ENCODE measurements at places on chromosomes 12 and 14.

DNA sequence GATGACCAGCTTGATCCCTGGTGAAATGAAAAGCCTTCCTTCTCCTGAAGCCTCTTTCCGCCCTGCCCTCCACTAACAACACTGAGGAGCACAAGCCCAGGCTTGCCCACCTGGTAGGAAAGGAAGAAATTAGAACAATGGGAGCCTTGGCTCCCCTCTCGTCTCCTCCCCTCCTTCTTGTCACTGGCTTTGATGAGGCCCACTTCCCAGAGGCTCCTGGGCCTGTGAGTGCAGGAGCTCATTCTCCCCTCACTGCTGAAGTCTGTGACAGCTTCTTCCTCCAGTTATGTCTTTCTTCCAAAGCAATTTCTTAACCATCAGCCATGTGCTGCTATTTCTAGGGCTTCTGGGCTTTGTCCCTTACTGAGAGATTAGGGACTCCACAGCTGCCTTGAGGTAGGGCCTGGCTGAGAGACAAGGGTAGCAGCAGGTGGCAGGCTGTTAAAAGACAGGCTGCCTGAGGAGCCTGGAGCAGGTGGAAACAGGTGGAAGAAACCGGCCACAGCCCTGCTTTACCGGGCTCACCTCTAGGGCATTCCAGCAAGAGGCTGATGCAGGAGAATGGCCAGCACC lies 53.6 kb upstream of the SRSF5 start:
- no peak for DNase-seq

GRCh38 chr12:68481181-68481941 lies 129.3 kb upstream of the RAP1B start:
- no peak for DNase-seq

- DNase-seq = no peak
Measured at GRCh38 chr12:4168036-4168435, 105.5 kb upstream of the CCND2 start.

- no peak for DNase-seq
Measured at GRCh38 chr14:49972131-49972671, 79.3 kb downstream of the ARF6 start.

DNA sequence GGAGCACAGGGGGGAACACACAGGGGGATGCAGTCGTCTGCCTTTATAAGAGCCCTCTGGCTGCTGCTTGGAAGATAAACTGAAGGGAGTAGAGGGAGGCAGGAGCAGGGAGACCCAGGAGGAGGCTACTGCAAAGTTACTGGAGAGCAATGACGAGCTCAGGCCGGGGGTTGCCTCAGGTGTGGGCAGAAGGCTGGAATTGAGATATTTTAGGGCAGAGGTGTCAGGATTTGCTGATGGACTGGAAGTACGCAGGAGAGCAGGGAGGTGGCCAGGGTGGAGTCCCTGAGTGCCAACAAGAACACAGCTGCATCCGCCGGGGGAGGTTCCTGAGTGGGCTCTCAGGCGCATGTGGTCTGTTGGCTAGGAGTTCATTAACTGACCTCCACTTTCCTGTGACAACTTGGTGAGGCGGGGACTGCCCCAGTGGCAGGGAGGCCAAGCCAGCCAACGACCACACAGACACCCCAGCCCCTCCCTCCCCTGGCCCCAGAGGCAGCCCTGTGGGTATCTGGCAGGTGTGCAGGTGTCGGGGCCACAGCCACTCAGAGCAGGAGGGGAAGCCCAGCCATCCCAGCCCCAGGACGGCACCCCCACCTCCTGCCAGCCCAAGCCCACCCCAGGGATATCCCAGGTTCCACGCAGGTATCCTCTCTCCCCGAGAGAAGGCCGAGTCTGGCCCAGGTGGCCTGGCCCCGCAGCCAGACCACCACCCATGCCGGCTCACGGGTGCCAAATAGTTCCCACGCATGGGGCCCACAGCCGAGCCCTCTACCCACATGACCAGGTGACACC lies 85.4 kb downstream of the NCOR2 start:
- DNase-seq = no peak

DNA sequence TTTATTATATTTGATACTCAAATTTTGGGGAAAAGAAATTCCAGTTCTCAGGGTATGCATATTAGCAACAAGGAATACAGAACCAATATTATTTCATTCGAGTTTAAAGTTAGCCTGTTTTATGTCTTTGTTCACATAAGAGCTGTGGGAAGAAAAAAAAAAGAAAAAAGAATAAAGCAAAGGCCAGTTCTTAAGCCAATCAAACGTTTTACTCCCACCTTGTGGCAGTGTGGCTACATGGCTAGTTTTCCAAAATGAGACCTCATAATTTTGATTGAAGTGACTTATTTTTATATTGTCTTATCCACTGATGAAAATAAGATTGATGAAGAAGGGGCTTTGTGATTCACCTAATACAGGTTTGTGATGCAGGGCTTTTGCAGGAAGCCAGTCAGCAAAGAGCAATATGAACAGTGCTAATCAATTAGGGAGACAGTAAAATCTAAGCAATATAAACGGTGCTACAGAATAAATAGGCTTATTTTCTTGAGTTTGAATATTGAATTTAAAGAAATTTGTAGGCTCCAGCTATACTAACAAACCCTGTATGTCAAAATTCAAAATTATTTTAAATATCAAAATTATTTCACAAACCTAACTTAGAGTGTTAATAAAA lies 624.1 kb upstream of the FOXG1 start:
- no peak for DNase-seq

All from stimulated activated CD4-positive, alpha-beta T cell treated with anti-CD3 and anti-CD28 coated beads, Interleukin-12 subunit alpha, Interleukin-12 subunit beta, amount 100 ng/mL, for 24 hours (primary cell).